ENCODE measurements at places on chromosomes 2 and 18.

DNA sequence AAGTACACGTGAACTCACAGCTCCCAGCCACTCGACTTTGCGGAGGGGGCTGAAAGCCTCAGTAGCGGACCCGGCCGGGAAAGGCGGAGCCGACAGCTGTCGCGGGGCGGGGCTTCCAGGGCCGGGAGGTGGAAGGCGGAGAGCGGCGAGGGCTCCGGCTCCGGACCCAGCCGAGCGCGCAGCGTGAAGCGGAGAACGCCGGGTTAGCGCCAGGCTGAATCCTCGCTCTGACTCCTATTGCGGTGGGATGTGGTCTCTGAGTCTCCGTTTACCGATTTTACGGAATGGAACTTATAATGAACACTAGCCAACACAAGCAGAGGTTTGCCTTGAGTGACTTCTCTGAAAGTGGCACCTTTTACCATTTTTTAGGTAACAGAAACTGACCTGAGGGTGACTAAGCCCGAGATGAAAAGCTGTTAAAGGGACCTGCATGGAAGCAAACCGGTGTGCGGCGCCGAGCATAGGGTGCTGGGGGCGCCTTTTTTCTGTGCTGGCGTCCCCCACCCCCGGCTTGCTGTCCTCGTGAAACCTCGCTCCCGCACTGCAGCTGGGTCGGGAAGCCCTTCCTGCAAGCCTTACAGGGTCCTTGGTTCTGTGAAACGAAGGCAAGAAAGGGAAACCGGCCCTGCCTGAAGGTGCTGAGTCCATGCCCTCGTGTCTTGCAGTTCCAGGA lies 72.9 kb downstream of the EN1 start:
- DNase-seq, result no peak

GRCh38 chr18:78629426-78629825 lies 350.2 kb upstream of the SALL3 start:
- no peak for DNase-seq

DNA sequence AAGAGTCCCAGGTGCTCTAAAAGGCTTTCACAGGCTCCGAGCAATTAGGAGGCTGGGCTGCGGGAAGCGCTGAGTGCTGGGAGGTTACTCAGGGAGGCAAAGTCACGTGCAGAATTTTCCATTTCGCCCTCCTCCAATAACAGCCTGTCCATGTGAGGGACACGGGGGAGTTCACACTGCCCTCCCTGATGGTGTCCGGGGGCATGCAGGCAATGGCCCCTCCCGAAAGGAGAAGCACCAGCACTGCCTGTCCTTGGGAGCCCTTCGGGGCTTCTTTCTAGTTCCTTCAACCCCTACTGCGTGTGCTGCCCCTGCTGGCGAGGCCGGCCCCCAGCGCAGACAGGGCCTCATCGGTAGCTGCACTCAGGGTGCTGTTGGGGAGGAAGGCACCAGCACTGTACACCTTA lies 63.1 kb upstream of the HPCAL1 start:
- DNase-seq, result no peak

- no peak for DNase-seq
These were observed 100.1 kb upstream of the ST3GAL5 start for GRCh38 chr2:85988914-85989270.

- no peak for DNase-seq
These were observed 564 bp upstream of the TTR start for GRCh38 chr18:31591113-31591512.

GRCh38 chr2:10337449-10338269 lies 35.0 kb downstream of the HPCAL1 start:
- no peak for DNase-seq

GRCh38 chr2:25044990-25045389 lies 3.1 kb downstream of the EFR3B start:
- no peak for DNase-seq
